GM23248 (cell line): ENCODE measurements at places on chromosomes 3 and 15.

DNA sequence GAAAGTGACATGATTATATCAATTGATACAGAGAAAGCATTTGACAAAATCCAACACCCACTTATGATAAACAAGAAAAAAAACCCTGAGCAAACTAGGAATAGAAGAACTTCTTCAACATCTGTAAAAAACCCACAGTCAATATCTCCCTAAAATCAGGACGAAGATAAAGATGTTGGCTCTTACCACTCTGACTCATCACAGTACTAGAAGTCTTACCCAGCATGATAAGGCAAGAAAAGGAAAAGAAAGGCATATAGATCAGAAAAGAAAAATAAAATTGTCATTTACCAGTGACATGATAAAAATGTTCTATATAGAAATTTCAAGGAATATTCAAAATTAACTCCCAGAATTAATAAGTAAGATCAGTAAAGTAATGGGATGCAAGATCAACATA, 7.2 kb upstream of the FBXW12 start:
- DNase-seq: no peak

DNA sequence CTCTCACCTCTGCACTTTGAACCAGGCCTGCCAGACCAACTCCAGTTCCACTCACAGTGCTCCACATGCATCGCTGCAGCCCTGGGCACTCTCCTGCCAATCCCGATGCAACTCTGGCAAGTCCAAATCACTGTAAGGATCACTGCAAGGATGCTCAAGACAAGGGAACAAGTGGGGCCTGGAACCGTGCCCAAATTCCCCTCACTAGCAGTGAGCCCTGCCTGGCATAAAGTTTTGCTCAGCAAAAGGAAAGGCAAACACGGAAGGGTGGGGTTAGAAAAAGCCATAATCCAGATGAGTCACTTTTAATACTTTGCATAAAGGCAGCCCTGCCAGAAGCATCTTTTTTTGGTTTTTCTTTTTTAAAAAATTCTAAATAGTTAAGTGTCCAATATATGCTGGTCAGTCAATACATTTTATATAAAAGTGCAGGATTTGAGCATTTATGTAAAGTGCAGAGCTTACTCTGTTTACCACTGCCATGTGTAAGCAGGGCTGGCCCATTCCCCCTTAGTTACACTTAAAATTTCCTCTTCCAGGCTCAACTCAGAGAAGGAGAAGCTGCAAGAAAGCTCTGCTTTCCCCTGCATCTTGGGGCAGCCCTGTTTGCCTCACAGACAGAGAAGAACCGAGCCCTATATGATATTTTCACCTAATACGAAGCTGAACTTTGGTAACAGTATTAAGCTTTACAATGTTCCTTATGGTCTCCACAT, 102.2 kb downstream of the CD47 start:
- DNase-seq: peak; percentile 84

- peak; percentile 91 for DNase-seq
Measured at GRCh38 chr3:129560911-129561594, 18.1 kb downstream of the H1-8 start.

GRCh38 chr3:47610583-47610982, 31.9 kb upstream of the CSPG5 start:
- no peak for DNase-seq
